ENCODE measurements at places on chromosomes 2 and 18. TPM values are rescaled to one million over a fixed set of nuclear protein-coding genes. Genes with fewer than 3 reads are reported as not detected.

Gene MYO1B
- 11.8 TPM for total RNA-seq

Gene ACOXL
- not detected for total RNA-seq

Gene TEKT4
- total RNA-seq, result not detected

Gene UNC80
- total RNA-seq, result 9.2 TPM

Gene CROCC2
- total RNA-seq, result not detected

Gene FAM237A
- total RNA-seq, result not detected

Gene TANC1
- 53.3 TPM for total RNA-seq

Gene SLC14A1
- 2.2 TPM for total RNA-seq

Gene NAT8
- 0.96 TPM for total RNA-seq

Gene LIMS4
- total RNA-seq, result 10.2 TPM

Gene CCDC85A
- total RNA-seq, result 0.57 TPM
